Stimulated activated CD4-positive, alpha-beta T cell treated with anti-CD3 and anti-CD28 coated beads, TNF-alpha, amount 100 ng/mL, for 24 hours (primary cell): ENCODE measurements at places on chromosomes 6 and 20.

DNA sequence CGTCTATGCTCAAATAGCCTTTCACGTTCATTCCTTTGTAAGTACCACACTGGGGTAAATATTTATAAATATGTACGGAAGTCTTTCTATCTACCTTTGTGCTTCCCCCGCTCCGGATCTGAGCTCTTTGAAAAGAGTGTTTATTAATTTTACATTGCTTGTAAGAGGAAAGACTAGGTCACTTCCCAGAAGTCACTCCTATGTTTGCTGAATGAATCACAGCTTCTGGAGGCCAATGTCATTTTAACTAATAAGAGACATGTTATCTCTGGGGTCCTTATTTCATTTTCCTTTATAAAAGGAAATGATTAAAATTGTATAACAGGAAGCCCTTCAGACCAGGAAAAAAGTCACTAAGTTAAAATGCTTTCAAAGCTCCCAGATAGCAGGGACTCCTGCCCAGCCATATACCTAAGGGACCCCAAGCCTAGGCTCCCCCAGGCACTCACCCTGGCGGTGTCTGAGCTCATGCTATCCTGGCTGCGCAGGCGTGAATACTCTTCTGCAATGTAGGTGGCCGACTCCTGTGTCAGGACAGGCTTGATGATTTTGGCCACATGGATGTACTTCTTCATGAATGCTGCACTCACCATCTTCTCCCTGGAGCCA, 12.6 kb downstream of the MCM3 start:
- no peak for DNase-seq

GRCh38 chr20:12700701-12701100, 308.1 kb upstream of the SPTLC3 start:
- DNase-seq, result no peak

DNA sequence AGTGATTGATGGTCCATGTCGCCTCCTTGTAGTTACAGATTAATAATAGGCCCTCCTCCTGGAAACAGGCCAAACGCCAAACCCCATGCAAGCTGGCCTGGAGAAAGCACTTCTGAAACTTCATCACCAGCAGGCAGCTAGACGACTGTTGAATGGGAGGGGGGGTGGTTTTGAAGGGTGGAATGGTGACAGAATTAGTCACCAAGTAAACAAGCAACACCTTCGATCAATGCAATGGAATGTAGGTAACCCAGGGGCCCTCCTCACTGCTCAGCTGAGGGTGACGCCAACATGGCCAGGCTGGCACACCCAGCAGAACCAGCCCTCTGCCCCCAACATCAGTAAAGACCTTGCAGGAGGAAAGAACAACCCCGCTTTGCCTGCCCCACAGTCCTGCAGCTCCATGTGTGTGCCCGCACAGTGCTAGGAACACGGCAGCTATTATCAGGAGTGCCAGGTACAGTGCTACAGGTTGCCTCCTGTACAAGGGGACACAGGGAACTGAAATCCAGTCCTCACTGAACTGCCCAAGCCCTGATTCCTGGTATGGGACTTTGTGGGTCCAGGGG, 2.7 kb downstream of the BCAS1 start:
- DNase-seq, result no peak

DNA sequence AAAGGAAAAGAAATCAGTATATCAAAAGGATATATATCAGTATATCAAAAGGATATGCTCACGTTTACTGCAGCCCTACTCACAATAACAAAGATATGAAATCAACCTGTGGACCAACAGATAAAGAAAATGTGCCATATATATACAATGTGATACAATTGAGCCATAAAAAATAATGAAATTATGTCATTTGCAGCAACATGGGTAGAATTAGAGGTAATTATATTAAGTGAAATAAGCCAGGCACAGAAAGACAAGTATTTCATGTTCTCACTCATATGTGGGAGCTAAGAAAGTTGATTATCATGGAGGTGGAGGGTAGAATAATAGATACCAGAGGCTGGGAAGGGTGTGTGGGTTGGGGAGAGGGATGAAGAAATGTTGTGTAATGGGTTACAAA, 102.9 kb upstream of the MARCKS start:
- no peak for DNase-seq

DNA sequence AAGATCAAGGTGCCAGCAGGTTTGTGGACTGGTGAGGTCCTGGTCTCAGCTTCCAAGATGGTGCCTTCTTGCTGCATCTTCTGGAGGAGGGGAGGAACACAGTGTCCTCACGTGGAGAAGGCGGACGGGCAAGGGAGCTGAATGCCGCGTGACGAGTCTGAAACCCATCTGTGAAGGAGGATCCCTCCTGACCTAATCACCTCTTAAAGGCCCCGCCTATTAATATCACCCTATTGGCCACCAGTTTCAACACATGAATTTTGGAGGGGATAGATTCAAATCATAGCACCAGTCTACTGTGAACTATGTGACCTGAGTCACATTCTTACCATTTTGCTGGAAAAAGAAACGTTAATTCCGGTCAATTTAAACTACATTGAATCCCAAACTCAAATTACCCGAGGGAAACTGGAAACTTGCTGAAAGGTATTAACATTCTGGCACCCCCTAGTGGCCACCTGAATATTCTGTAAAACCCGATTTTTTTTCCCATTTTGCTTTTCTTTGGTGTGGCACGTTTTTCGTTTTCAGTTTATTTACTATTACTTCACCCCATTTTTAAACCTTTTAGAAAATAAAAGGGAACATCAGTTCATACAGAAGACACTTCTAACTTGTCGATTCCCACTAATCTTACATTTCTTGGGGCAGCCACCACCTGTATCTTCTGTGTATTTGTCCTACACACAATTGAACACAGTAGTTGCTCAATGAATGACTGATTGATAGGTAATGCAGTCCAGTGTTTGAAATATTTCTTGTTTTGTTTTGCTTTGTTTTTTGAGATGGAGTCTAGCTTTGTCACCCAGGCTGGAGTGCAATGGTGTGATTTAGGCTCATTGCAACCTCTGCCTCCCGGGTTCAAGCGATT, 17.9 kb upstream of the CCDC170 start:
- no peak for DNase-seq

DNA sequence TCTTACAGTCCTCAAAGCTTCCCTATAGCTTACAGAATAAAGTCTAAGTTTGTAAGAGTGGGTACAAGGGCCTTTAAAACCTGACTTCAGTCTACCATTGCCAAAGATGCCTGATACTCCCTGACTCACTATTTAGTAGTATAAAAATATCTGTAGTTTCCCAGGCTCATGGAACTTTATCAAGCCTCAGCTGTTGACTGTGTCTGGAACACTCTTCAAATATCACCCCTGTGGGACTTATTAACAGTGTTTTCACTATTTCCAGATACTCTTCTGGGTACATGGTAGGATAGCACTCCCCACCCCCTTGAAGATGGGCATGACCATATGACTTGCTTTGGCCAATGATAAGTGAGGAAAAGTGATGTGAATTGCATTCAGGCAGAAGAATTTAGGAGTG, 105.3 kb upstream of the TENT5A start:
- DNase-seq, result no peak

- DNase-seq, result no peak
These were observed 101.6 kb upstream of the FRMD1 start for GRCh38 chr6:168180548-168181011.

DNA sequence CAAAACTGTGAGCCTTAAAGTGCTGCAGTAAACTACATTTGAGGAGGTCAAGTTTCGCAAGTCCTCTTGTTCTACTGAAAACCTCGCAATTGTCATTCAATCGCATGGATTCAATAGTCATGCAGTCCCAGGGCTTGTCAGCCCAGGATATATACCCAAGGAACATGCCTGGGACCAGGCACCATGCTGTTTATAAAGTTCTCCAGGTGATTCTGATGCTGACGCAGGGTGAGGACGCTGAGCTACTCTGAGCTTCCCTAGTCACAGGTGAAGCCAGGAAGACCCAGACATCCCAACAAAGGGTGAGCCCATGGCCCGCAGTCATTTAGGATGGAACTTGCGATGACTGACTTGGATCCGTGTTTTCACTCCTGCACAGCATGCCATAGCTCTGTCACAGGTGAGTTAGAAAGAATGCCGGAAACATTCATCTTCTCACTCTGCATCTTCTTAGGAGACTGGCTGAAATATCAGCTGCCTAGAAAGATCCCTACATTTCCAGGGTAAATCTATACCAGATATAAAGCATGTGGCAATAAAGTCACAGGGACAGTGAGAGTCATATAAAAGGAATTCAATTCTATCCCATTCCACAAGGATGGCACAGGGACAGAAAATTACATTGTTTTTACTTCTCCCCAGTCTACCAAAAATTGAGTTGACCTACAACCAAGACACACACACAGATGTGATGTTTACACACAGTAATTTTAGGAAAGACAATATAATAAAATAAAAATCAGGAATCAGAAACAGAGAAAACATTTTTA, 27.0 kb upstream of the SSTR4 start:
- DNase-seq, result no peak
